Activated naive CD4-positive, alpha-beta T cell (primary cell): ENCODE measurements at places on chromosomes 12 and 14.

GRCh38 chr14:73231981-73232851 is 5.1 kb upstream of the PAPLN start:
- no peak for DNase-seq

GRCh38 chr12:659090-659683 is 4.1 kb downstream of the NINJ2 start:
- no peak for DNase-seq

DNA sequence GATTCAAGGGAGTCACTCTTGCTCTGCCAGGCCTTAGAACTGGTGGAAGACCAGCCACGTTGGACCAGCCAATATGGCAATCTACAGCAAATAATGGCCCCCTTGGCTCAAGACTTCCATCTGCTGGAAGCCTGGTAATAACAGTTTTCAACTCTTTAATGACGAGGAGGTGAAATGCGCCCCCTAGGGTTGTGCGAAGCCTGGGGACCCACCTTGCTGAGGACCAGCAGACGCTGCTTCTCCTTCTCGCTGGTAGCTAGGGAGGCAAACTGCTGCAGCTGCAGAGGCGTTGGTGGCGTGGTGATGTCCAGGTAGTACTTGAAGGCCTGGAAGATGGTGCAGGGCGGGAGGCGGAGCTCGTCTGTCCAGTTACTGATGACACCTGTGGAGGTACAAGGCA is 41.5 kb upstream of the FBXO21 start:
- DNase-seq, result no peak

- no peak for DNase-seq
These were observed 84.3 kb downstream of the STAB2 start for GRCh38 chr12:103671367-103671766.

GRCh38 chr14:76653875-76654572 is 107.2 kb upstream of the VASH1 start:
- no peak for DNase-seq

GRCh38 chr14:62234849-62235248 is 472.6 kb downstream of the SNAPC1 start:
- no peak for DNase-seq
